ENCODE measurements at places on chromosomes 7 and 10. TPM values are rescaled to one million over a fixed set of nuclear protein-coding genes. Genes with fewer than 3 reads are reported as not detected.

The UBTD1 gene
- 22.3 TPM for total RNA-seq

The METTL27 gene
- 6.2 TPM for total RNA-seq

The ZNF503 gene
- 0.27 TPM for total RNA-seq

The CFAP46 gene
- 4.8 TPM for total RNA-seq

The LIPM gene
- not detected for total RNA-seq

The LIPK gene
- total RNA-seq = not detected

The BAIAP2L1 gene
- 42.0 TPM for total RNA-seq

The COG5 gene
- total RNA-seq = 18.1 TPM

The CYP2C9 gene
- total RNA-seq = not detected

The OR2A42 gene
- total RNA-seq = not detected

The TRPV5 gene
- not detected for total RNA-seq

GRCh38 chr10:35413985-35414861 lies 77.9 kb downstream of the CCNY start:
- H3K27me3 ChIP-seq = no peaks in the 10 kb centered on the region
- peaks cover 9% of the 10 kb centered on the region for H3K4me1 ChIP-seq
- DNase-seq = no peak
- no peaks in the 10 kb centered on the region for H3K36me3 ChIP-seq

DNA sequence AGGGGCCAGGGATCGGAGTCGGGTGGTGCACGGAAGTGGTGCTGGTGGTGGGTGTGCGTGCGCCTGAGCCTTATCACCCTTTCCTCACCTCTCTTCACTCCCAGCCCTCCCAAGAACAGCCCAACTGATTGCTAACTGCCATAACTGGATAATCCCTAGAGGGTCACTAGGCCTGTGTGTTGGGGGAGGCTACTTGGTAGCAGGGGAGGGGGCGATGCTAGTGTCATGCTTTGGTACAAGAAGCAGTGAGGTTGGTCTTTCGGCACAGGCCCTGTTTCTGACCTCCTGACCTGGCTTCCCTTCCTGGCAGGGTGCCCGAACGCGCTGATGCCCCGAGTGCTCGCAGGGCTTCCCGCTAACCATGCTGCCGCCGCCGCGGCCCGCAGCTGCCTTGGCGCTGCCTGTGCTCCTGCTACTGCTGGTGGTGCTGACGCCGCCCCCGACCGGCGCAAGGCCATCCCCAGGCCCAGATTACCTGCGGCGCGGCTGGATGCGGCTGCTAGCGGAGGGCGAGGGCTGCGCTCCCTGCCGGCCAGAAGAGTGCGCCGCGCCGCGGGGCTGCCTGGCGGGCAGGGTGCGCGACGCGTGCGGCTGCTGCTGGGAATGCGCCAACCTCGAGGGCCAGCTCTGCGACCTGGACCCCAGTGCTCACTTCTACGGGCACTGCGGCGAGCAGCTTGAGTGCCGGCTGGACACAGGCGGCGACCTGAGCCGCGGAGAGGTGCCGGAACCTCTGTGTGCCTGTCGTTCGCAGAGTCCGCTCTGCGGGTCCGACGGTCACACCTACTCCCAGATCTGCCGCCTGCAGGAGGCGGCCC lies 652 bp downstream of the KAZALD1 start:
- no peaks in the 10 kb centered on the region for H3K36me3 ChIP-seq
- no peak overlapping the region for H3K27ac ChIP-seq
- H3K4me3 ChIP-seq = peak overlapping the region; percentile 95
- peaks cover 64% of the 10 kb centered on the region for H3K27me3 ChIP-seq
- peaks cover 25% of the 10 kb centered on the region for H3K4me1 ChIP-seq

- H3K27ac ChIP-seq = no peak overlapping the region
- H3K36me3 ChIP-seq = no peaks in the 10 kb centered on the region
- no peaks in the 10 kb centered on the region for H3K27me3 ChIP-seq
- H3K4me1 ChIP-seq = no peaks in the 10 kb centered on the region
These were observed 58.8 kb upstream of the FHIP2A start for GRCh38 chr10:114762811-114763210.

- H3K4me1 ChIP-seq = no peaks in the 10 kb centered on the region
- no peak overlapping the region for H3K4me3 ChIP-seq
- no peak overlapping the region for H3K27ac ChIP-seq
- H3K27me3 ChIP-seq = no peaks in the 10 kb centered on the region
- no peak for DNase-seq
- no peaks in the 10 kb centered on the region for H3K36me3 ChIP-seq
These were observed 19.2 kb downstream of the ST8SIA6 start for GRCh38 chr10:17435187-17435586.

- H3K4me1 ChIP-seq = no peaks in the 10 kb centered on the region
- H3K4me3 ChIP-seq = no peak overlapping the region
- no peak overlapping the region for H3K27ac ChIP-seq
- peaks cover 8% of the 10 kb centered on the region for H3K27me3 ChIP-seq
These were observed 3.8 kb downstream of the SPRN start for GRCh38 chr10:133420579-133420978.

DNA sequence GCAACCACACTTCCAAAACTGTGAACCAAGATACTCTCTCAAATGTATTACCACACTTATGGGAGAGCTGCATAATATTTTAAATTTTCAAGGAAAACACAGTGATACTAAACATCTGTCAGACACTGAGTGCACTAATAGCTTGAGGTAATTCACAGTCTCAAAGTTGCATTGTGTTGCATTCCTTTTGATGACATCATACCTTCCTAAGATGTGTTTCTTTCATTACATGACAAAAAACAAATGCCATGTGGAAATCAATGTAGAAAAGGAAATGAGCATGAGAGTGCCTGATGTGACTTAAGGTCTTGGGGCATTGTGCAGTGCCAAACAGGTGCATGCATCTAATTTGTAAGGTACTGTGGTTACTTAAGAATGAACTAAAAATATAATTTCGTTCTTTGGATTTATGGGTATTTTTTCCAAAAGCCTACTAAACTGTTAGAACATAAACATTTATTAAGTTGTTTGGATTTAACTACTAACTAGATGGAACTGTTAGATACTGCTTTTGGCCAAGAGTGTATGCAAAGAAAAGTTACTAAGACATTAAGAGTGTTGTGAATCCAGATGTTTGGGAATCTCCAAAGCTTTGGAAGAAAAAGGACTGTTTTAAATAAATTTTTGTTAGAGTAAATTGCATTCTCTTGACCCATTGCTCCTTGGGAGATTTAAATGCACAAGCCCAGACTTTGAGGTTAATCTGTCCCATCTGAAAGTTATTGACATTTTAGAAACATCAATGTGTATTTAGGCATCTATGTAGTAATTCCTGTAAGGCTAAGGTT lies 496.2 kb upstream of the SEMA3D start:
- H3K4me1 ChIP-seq = no peaks in the 10 kb centered on the region
- no peak for DNase-seq
- no peak overlapping the region for H3K4me3 ChIP-seq
- no peak overlapping the region for H3K27ac ChIP-seq
- H3K27me3 ChIP-seq = no peaks in the 10 kb centered on the region

- H3K36me3 ChIP-seq = peaks cover 2% of the 10 kb centered on the region
- no peak overlapping the region for H3K27ac ChIP-seq
- no peak for DNase-seq
- H3K4me1 ChIP-seq = peaks cover 6% of the 10 kb centered on the region
These were observed 1.7 kb upstream of the UPP1 start for GRCh38 chr7:48087349-48087748.

DNA sequence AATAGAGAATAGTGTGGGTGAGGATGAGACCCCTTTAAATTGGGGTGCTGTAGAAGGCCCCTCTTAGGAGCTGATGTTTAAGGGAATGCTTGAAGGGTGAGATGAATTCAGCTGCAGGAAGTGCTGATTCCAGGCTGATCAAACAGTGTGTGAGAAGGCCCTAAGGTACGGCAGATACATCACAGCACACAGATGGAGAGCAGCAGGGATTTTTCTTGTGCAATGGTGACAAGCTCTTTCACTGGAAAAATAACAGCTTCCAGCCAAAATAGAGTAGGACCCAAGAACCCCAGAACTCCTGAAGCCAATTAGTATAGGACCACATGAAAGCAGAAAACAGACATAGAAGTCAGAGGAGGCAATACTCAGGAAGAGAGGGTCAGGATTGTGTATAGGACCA lies 296.9 kb downstream of the ADRA2A start:
- no peak overlapping the region for H3K4me3 ChIP-seq
- H3K4me1 ChIP-seq = no peaks in the 10 kb centered on the region
- H3K36me3 ChIP-seq = no peaks in the 10 kb centered on the region
- H3K27me3 ChIP-seq = no peaks in the 10 kb centered on the region
- H3K27ac ChIP-seq = no peak overlapping the region

GRCh38 chr7:20749906-20750305 lies 36.8 kb downstream of the SP8 start:
- no peak overlapping the region for H3K27ac ChIP-seq
- H3K4me3 ChIP-seq = no peak overlapping the region
- H3K36me3 ChIP-seq = no peaks in the 10 kb centered on the region
- H3K4me1 ChIP-seq = peaks cover 4% of the 10 kb centered on the region

- H3K27me3 ChIP-seq = no peaks in the 10 kb centered on the region
- no peak overlapping the region for H3K4me3 ChIP-seq
- no peaks in the 10 kb centered on the region for H3K36me3 ChIP-seq
- no peaks in the 10 kb centered on the region for H3K4me1 ChIP-seq
These were observed 55.7 kb downstream of the IKZF1 start for GRCh38 chr7:50359995-50360925.

DNA sequence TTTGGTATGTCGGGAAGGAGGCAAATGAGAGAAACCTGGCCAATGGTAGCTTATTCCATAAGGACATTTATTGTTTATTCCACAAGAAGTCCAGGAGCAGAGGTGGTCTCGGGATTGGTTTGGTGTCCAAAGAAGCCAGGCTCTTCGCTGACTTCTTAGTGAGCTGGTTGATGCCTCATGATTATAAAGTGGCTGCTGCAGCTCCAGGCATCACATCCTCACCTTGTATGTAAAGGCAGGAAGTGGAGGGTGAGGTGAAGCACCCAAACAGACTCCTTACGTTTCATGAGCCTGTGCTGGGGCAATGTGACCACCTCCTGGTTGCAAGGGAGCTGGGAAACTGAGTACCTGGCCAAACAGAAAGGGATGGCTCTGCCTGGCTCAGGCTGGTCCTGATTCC lies 92.4 kb downstream of the MYL10 start:
- H3K4me3 ChIP-seq = no peak overlapping the region
- no peaks in the 10 kb centered on the region for H3K27me3 ChIP-seq
- H3K4me1 ChIP-seq = no peaks in the 10 kb centered on the region
- H3K36me3 ChIP-seq = no peaks in the 10 kb centered on the region
- H3K27ac ChIP-seq = no peak overlapping the region

All from H1 (cell line).